ENCODE measurements at places on chromosomes 16 and 17. TPM values are rescaled to one million over a fixed set of nuclear protein-coding genes. Genes with fewer than 3 reads are reported as not detected.

Gene ZNF768
- total RNA-seq: 30.0 TPM

Gene PTGES3L
- total RNA-seq: 3.9 TPM

Gene KCNJ16
- total RNA-seq: not detected

Gene CRYM
- not detected for total RNA-seq

Gene ACACA
- total RNA-seq: 82.7 TPM

Gene HSPB9
- not detected for total RNA-seq

Gene TRPV2
- 1.6 TPM for total RNA-seq

Gene SCNN1G
- total RNA-seq: not detected

Gene SOST
- total RNA-seq: not detected

Gene ELMO3
- 1.1 TPM for total RNA-seq

Gene ITGAX
- total RNA-seq: not detected

Gene C17orf50
- not detected for total RNA-seq
